GM18507 (cell line): ENCODE measurements at places on chromosomes 7 and 10.

GRCh38 chr7:94406696-94407095 lies 12.0 kb downstream of the COL1A2 start:
- no peak for DNase-seq

- DNase-seq: no peak
These were observed 565.3 kb downstream of the PHTF2 start for GRCh38 chr7:78363866-78364265.

DNA sequence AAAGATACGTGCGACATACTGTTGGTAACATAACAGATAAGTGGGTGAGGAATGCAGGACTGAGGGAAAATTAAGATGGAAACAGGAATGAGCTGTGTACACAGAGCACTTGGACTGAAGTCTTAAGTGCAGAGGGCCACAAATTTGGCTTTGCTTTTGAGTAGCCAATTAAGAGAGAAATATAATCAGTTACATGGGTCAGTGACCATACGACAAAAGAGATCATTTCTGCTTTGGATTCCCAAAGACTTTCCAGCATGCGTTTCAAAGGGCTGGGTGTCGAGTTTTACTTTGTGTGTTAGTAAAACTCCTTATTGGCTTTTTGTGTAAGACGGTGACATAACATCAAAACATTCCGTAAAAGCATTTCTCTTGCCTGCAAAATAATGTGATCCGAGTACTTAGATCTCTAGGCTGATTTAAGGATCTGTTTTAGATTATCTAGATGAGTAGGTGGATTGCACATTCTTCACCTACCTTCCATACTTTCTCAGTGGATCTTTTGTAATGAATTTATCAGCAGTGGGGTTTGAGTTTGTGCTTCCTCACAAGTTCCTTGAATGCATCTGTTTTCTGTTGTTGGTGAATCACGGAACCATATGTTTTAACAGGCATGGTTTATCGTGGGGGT lies 7.5 kb downstream of the RABGEF1 start:
- DNase-seq: no peak

GRCh38 chr10:34476608-34477007 lies 338.5 kb downstream of the PARD3 start:
- no peak for DNase-seq

DNA sequence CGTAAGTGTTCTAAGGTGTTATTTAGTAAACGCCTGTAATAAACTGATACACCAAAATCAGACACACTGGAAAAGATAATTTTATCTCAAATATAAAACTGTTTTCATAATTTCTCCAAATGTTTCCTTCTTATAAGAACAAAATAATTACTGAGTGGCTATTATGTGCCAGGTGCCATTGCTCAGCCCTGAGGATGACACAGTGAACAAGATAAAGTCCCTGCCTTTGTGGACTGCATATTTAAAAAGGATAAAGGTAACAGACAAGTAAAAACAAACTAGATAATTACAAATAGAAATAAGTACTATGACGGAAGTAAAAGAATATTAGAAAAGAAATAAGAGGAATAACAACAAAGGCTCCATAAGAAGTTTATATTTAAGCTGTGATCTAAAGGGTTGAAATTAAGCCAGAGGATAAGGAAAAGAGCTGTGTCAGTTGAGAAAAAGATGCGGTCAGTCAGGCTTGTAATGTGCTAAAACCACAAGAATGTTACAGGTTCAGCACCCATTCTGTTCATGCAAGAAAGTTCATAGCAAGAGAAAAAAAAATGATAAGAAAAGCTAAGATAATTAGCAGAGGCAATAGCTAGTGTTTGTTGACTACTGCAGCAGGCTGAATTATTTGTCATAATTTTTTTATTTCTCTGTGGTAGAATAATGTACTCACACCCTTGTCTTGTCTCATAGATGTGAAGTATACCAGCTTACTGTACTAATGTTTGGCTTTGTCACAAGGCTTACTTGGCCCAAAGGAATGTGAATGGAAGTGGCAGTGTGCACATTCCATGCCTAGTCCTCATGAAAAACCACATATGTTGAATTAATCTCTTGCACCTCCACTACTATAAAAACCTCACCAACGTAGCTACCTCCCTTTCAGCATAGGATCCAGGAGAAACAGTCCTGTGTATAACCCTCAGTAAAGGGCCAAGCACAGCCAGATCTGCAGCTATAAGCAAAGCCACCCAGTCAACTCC lies 75.1 kb downstream of the CRPPA start:
- no peak for DNase-seq

DNA sequence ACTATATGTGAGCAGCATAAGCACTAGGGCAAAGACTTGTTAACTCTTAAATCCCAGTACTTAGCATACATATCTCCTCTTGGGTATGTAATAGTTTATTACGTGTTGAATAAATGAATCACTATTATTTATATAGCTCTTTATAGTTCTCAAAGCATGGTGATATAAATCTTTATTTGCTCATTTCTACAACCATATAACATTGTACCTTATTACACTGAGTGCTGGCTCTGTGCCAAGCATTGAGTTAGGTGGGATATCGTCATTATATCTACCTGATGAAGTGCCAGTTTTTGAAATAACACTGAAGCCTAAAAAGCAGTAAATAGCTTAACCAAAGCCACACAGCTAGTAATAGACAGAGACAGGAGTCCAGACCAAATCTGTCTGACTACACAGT lies 27.9 kb downstream of the AHR start:
- DNase-seq: no peak

DNA sequence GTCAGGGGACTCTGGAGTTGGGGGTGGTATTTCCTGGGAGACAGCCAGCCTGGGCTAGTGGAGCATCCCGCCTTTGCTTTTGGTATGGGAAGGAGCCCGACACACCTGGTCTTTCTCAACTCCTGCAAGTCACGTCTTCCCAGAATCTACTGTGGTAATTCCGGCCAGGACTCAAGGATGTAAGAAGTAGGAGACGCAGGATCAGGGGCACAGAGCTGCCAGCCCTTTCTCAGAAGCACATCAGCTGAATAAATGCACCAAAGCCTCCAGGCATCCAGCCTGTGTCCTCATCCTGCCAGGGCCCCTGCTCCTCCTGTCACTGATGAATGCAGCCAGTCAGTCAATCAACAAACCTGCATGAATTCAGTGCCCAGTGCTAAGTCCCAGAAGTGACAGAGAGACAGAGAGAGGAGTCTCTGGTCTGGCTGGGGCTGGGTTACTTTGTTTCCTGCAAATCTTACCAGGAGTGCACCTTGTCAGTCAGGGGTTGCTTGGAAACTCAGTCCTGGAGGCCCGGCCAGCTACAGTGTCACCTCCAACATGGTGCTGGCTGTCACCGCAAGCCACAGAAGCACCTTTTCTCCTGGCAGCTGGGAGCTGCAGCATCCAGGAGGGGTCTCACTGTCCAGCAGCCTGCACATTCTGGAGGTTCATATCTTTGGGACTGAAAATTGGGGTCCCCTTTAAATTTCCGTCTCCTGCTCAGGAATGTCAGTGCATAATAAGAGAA lies 101.8 kb downstream of the PTPRE start:
- DNase-seq: no peak

- DNase-seq: no peak
These were observed 65.9 kb downstream of the CREB3L2 start for GRCh38 chr7:137935884-137936508.

DNA sequence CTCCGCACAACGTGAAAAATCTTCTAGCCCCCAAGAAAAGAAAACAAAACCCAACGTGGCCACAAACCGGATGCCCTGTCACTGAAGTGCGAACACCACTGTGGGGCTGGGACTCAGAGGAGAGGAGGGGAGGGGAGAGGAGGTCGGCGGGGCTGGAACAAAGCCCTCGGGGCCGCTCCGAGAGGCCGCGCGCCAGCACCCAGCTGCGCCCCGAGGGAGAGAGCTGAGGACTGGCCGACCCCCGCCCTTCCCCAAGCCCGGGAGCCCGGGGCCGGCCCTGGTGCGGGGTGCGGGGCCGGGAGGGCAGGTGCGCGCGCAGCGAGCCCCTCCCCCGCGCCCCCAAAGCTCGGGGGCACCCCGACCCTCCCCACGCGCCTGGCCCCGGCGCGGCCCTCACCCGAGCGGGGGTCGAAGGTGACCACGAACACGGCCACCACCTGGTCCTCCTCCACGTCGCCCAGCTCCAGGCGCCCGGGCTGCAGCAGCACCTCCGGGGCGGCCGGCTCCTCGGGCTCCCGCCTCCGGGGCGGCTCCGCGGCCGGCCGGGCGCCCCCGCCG lies 398 bp downstream of the DENND11 start:
- peak; percentile 52 for DNase-seq

DNA sequence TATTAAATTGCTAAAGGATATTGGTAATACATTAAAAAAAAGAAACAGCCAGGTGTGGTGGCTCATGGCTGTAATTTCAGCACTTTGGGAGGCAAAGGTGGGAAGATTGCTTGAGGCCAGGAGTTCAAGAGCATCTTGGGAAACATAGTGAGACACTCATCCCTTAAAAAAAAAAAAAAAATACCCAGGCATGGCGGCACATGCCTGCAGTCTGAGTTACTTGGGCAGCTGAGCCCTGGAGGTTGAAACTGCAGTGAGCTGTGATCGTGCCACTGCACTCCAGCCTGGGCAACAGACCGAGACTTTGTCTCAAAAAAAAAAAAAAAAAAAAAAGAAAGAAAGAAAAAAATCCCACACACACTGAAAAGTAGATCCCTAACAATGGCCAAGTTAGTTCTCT lies 59.7 kb downstream of the MACC1 start:
- DNase-seq: no peak

- peak; percentile 12 for DNase-seq
These were observed 36.3 kb downstream of the SLC25A13 start for GRCh38 chr7:96285579-96285978.

- no peak for DNase-seq
These were observed 122.1 kb downstream of the BTAF1 start for GRCh38 chr10:92045641-92046106.

DNA sequence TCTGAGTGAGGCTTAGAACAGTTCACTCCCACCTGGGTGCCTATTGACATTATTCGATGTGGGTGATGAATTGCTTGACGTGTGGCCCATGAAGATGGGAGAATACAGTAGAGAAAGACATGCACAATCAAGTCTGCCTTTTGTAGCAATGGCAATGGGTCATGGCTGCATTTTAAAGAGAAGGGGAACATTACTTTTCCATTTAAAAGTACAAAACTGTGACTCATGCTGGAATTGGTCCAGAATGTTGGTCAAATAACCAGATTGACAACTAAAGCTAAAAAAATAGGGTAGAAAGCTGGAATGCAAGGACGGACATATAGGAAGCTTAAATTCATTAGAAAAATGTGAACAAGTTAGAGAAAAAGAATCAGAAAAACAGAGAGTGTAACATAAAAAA lies 104.1 kb upstream of the SLC25A13 start:
- DNase-seq: no peak

GRCh38 chr10:34736976-34737771 lies 77.9 kb downstream of the PARD3 start:
- DNase-seq: no peak

DNA sequence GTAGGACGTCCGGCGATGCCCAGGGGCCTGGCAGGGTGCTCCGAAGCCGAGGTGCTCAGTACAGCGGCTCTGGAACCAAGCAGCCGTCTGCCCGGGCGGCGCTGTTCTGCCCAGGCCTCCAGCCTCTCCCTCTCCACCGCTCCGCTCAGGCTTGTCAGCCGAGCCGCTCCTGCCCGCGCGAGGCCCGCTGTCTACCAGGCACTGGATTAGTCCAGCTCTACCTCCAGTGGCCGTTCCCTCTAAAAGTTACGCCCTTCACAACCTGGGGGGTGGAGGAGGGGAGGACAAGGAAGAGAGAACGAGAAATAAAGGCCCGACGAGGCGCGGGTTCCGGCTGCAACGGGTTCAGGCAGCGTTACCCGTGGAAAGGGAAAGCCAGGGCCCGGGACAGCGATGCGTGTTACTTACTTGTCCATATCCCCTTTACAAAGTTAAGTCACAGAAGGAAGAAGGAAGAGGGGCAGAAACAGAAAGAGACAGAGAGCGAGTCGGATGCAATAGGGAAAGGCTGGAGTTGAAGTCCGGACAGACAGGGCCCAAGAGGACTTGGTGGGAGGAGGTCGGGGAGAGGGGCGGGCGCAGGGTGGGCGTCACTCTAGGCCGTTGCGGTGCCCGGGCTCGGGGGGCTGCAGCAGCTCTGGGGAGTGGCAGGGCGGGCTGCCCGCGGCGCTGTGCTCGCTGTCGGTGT lies 2.8 kb downstream of the SP8 start:
- DNase-seq: no peak

DNA sequence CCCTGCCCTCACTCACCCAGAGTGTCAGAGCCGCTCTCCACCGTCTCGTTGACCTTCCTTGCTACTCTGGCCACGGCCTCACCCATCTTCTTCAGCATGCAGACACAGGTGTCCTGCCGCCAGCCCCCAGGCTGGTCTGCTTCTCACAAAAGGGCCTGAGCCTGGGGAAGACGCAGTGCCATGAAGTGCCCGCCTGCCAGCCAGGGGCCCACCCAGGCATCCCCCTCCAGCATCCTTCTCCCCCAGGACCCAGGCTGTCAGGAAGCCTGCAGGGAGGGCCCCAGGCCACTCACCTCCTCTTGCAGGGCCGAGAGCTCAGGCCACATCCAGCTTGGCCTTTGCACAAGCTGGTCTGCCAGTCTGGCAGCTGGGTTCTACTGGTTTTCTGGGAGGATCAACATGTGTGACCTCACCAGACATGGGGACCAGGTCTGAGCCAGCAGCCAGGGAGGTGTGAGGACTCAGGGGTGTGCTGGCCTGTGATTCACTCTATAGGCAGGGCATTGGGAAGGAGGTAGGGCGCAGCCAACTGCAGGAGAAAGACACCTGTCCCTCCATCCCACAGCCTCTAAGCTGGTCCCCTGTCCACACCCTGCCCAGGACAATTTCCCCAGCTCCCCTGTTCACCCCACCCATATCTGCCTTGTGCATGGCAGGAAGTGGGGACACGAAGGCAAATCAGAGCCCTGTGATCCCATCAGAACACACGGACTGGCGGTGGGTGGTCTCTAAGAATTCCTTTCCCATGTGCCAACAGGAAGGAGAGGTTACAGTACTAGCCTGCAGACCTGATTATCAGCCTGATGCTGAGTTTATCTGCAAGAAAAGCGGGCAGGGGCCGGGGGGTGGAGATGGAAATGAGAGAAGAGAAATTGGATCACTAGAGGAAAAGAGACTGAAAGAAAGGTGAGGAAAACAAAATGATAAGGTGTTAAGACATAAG lies 5.7 kb downstream of the LRRC20 start:
- DNase-seq: no peak

- DNase-seq: no peak
These were observed 55.5 kb upstream of the CABCOCO1 start for GRCh38 chr10:61606959-61607907.

DNA sequence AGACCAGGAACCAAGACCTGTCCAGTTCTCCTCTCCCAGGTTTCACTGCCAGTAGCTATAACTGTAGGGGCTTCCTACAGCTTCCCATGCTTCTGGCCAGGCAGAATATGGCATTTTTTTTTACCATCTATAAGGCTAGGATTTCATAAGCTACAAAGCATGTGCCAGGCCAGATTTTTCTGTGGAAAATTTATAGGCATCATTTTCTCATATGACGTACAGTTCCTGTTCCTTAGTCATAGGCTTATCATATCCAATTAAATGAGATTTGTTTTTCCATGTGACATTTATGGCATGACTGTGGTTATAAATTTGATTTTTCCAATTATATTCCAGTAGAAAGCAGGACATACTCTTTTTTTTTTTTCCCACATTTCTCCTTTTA lies 208.6 kb upstream of the NPY start:
- no peak for DNase-seq

GRCh38 chr10:49597426-49598163 lies 12.5 kb upstream of the SLC18A3 start:
- DNase-seq: no peak

- DNase-seq: no peak
These were observed 49.9 kb downstream of the PWWP2B start for GRCh38 chr10:132446661-132447445.

- DNase-seq: no peak
These were observed 37.9 kb upstream of the LRRN3 start for GRCh38 chr7:111053035-111053434.
